ENCODE measurements at places on chromosomes 5 and 9.

DNA sequence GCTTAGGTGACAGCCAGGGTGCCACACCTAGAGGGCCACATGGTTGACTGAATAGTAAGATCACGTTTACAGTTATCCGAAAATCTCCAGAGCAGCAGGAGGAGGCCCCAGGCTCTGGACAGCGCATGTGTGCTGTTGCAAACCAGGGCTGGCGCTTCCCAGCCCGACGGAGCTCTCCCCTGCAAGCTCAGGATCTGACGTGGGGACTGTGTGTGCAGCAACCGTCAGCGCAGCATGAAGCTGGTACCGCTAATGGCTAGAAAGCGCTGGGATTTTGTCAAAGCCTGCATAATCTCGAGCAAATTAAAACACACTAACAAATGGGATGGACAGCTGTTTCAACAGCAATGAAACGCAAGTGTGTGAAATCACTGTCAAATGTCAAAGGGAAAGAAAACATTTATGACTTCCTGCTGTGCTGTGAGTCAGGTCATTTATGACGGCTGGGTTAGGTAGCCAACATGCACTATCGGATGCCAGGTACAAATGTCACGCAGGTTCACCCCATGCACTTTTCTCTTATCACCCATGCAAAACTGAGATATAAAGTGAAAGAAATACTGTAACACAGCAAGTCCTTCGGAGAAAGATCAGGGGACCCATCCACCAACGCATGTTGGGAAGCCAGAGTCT lies 7.5 kb downstream of the SURF4 start:
- DNase-seq, result no peak

GRCh38 chr5:95221234-95221633 lies 63.7 kb downstream of the MCTP1 start:
- DNase-seq, result no peak

DNA sequence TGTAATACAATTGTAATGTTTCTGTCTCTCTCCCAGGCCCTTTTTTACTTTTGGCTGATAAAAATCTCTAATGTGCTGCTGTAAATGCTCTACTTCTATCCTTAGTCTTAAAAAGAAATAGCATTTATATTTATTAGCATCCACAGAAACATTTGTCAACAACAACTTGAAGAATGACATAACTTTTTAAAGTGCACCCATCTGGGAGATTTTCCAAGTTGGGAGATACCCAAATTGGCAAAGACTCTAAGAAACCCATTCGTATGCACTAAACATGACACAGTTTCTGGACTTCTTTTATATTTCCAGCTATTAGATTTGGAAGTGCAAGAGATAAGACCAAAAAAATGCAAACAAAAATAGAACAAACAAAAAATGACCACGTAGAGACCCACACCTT lies 2287.4 kb upstream of the WWC1 start:
- DNase-seq, result no peak

GRCh38 chr9:38182321-38182720 lies 113.3 kb upstream of the SHB start:
- no peak for DNase-seq

- DNase-seq, result no peak
Observed at GRCh38 chr9:109182550-109182939, 15.5 kb upstream of the FRRS1L start.

GRCh38 chr9:87065981-87066380 lies 118.7 kb upstream of the GAS1 start:
- DNase-seq, result no peak

- DNase-seq, result no peak
Observed at GRCh38 chr9:126228111-126228780, 98.4 kb upstream of the MVB12B start.

GRCh38 chr9:83978992-83979811 lies 813 bp downstream of the HNRNPK start:
- no peak for DNase-seq

DNA sequence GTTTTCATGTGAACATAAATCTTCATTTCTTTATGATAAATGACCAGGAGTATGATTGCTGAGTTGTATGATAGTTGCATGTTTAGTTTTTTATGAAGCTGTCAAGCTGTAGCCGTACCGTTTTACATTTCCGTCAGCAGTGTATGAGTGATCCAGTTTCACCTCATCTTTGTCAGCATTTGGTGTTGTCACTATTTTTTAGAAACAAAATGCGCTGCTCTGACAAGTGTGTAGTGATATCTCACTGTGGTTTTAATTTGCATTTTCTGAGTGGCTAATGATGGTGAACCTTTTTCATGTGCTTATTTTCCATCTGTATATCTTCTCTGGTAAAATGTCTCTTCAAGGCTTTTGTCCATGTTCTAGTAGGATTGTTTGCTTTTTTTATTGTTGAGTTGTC lies 6.7 kb upstream of the SPATA31D1 start:
- DNase-seq, result no peak

DNA sequence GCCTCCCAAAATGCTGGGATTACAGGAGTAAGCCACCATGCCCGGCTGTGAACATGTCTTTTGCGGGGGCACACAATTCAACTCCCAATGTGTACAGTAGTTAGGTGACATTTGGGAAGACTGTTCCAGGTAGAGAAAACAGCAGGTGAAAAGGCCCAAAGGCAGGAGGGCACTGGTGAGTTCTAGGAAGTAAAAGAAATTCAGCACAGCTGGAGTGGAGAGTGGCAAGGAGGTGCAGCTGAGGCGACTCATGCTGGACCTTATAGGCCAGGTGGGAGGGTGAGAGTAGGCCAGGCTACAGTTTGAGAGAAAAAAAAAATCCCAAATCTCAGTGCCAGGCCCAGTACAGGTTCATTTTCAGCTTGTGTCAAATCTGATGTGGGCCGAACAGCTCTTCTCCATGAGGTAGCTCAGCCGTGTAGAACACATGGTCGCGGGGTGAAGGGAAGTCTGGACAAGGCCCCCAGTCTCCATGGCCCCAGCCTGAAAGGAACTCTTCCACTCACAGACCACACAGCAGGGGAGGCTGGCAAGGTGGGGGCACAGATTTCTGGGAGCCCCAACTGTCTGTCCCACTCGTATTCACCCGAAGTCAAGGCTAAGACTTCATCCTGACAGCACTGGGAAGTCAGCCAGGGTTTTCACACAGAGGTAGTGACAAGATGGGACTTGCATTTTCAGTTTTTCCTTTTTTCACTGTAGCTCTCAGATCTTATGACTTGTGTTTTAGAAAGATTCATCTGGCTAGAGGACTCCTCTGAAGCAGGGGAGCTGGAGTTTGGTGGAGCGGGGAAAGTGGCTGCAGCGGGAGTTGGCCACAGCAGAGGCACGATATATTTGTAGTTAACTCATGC lies 4.5 kb upstream of the HNRNPAB start:
- DNase-seq, result no peak

GRCh38 chr5:140115186-140115500 lies 1.2 kb downstream of the PURA start:
- no peak for DNase-seq

DNA sequence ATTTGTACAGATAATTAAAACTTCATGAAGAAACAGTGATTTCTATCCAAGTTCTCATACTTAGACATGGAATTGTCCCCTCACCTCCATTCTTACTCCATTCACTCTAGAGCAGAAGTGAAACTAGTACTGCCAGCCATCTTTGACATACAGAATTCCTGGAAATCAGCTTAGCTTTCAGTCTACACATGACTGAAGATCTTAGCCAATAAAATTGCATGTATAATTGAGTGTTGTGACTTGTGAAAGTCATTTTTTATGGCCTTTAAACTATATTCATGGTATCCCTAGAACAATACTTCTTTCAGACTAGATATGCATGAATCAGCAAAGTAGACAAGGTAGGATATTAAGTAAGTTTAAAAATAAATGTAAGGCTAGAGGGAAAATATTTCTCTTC lies 705.2 kb upstream of the ZNF608 start:
- no peak for DNase-seq

DNA sequence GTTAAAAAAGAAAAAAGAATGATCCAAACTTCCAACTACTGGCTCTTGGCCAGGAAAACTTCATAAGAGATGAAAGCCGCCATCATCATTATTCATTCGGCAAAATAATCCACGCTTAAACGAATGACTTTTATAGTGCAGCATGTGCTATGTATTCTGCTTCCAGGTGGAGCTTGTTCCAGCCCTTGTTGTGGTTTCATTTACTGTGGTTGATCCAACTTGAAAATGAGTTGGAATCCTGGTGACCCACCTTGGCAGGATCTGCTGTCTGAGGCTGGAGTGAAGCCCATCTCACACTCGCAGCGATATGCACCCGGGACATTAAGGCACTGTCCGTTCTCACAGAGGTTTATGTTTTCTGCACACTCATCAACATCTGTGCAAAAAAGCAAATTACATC lies 209.6 kb downstream of the FBN2 start:
- no peak for DNase-seq

GRCh38 chr5:155783791-155784190 lies 543.2 kb upstream of the SGCD start:
- DNase-seq, result no peak

DNA sequence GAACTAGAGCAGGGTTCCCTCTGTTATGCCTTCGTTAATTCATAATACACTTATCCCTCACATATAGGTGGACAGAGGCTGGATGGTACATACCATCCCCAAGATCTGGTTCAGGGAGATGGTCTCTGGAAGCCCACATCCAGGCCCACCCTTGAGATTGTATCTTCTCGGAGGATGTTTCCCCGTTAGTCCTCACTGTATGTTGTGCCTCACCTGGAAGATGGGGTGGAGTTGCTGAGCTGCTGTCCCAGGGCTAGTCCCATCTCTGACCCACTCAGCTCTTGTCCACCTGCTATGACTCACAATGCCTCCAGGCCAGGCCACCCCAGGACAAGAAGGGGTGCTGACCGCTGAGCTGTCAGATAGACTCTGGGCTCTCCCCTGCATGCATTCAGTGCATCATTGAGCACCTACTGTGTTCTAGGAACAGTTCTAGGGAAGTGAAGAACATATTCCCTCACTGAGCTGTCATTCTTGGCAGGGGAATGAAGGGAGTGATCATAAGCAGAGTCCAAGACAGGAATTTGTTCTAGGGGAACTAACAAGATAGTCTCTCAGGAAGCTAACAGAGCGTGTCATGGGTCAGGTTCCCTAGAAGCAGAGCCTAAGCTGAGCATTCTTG lies at the start of gene CBY3:
TSS of gene CBY3 (minus strand) at position 255 of the 622 bp plus-strand sequence. CDS start at position 139, 116 bp downstream.
- no peak for DNase-seq

- no peak for DNase-seq
Observed at GRCh38 chr9:24620741-24621140, 75.0 kb upstream of the IZUMO3 start.

DNA sequence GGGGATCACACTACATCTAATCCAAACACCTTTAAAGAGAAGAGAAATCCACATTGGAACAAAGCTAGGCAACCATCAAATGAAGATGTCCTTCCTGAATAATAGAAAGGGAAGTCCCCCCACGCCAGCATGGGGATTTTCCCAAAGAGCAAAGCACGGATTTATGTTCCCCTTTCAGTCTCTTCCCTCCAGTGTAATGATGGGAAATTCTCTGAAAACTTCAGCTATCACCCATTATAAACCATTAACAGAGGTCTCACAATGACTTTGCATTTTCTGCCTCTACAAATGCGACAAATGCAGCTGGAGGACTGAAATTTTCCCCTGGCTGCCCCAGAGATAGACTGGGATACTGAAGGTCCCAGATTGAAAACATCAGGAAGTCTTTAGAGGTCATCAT lies 368.7 kb downstream of the EFNA5 start:
- DNase-seq, result no peak

DNA sequence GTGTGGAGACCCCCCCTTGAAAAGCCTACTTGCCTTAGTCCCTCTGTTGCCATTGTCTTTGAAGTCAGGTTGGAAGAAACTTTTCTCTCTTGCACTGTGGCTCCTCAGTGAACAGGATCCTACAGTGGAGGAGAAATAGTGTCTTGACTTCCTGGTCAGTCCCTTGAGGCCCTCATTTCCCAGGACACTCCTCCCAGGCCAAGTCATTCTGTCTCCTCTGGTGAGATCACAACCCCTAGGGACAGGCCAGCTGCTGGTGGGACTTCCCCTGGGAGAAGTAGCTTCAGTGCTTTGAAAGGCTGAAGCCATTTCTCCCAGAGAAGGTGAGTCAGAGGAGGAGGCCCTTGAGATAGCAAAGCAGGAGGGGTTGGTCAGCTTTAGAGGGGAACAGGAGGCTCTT lies 10.1 kb upstream of the GRIA1 start:
- DNase-seq, result no peak

DNA sequence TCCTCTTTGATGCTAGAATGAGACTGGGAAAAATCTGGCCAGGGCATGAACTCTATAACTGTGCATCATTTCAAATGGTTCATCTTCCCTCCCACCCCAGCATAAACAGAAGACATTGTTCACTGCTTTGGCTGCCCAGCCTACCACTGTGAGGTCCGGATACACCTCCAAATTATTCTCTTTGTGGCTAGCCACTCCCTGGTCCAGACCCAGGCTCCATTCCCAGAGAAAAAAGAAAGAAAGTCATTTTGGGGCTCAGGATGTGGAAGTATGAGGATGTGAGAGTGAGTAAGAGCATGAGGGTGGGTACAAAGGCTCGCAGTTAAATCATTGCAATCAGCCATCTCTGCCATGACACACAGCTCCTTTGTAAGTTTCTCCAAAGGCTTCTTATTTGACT lies 559.2 kb downstream of the PSAT1 start:
- DNase-seq, result no peak

DNA sequence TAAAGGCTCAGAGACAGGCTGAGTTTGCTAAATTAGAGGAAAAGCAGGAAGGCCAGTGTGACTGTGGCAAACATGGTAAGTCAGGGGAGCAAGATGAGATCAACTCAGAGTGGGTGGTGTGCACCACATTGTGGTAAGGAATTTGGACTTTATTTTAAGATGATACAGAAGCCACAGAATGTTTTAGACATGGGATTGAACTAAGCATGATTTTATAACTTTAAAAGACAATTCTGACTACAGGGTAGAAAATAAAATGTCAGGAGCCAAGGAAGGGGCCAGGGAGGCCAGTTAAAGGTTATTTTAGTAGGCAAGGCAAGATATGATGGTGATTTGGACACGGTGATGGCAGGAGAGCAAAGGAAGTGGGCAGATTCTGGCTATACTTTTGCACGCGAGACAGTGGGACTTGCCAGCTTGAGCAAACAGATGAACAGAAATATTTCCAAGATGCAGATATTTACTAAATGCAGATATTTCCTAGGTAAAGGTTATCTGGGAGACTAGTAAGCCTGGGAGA lies 53.9 kb downstream of the TSSK1B start:
- DNase-seq, result no peak

DNA sequence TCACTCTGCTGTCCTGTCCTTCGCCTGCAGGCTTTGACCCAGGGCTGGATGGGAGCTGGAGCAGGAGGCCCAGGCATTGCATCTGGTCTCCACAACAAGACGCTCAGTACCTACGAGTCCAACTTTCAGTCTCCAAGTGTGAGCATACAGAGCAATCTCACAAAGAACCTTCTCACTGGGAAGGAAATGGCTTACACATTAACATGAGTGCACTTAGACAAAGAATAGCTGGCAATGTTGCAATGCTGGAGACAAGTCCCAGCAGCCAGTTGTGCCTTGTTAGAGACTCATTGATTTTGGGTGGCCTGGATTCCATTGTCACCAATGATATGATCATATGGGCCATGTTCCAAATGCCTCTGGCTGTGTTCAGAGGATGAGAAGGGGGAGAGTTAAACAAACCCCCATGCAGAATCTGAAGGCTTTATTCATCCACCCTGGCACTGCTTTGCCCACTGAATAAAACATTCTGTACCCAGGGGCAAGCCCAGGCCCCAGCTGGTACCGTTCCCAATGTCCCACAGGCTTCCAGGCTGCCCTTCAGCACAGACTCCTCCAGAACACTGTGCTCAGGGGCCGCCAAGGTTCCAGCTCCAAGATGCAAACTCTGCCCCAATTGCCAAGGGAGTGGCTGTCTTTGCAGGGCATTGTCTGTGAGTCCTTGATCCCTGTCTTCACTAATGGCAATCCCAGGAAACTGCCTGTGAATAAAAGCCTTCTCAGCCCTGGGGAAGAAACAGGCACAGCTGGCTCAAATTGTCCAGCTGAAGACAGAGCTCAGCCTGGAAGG lies 185.5 kb downstream of the HSD17B3 start:
- no peak for DNase-seq
